Dermis microvascular lymphatic vessel endothelial cell (primary cell): ENCODE measurements at places on chromosomes 2 and 18.

- DNase-seq, result no peak
These were observed 1.3 kb downstream of the UGT1A6 start for GRCh38 chr2:233693963-233694362.

DNA sequence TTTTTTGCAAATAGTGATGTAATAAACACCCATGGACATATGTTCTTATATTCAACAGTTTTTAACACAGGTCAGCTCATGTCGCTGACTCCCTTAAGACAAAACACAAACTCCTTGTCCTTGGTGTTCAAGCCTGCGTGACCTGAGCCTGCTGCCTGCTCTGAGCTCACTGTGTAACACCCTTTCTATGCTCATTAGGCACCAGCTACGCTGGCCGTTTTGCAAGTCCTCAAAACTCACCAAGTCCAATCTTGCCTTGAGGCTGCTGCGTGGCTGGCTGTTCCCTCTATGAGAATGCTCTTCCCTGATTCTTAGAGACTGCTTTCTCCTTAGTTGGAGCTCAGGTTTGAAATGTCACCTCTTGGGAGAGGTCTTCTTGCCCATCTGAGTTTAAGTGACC lies 100.5 kb upstream of the GLI2 start:
- no peak for DNase-seq

DNA sequence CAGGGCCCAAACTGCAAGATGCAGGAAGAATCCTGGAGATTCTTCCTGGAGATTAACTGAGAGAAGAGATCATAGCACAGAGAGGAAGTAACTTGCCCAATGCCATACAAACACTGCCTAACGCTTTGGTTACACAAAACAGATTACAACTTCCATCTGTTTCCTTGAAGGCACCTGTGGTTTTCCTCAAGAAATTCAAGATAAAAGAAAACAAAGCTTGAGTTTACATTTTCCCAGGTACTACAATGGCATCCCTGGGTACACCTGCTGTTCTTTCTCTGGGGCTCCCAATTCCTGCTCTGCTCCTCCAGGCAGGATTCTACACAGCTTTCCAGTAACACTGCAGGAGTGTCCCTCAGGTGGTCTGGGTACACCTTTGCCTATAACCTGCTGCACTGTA lies 781.9 kb upstream of the ID2 start:
- no peak for DNase-seq

DNA sequence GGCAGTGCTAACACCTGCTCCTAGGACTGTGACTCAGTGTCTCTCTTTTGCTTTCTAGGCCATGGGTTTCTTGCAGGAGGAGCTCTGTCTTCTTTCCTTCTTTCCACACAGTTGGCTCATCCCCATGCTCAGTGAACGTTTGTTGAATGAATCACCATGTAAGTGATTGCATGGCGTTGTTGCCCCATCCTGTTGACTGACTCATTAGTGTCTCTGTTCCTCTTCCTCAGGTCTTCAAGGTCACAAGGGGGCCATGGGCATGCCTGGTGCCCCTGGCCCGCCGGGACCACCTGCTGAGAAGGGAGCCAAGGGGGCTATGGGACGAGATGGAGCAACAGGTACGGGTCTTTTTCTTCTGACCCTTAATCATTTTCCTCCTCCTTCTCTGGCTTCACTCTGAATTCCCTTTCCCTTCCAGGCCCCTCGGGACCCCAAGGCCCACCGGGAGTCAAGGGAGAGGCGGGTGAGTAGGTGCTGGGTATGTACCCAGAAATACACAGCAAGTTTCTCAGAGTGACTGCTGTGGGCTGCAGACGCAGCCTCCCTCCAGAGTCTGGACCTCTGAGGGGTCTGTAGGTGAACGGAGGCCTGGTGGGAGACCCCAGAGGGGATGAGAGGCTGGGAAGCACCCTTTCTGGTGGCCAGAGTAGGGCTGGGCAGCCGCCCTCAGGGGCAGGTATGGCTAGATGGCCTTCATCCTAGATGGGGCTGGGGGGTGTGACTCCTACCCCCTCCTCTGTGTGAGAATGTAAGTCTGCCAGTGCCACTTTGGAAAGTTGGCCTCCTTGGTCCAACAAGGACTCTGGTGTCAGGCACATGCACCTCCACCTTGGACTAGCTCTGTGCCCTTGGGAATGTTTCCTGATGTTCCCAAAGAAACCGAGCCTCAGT lies 32.4 kb downstream of the MARCO start:
- no peak for DNase-seq

- no peak for DNase-seq
These were observed 4.3 kb upstream of the GBX2 start for GRCh38 chr2:236172255-236173035.

DNA sequence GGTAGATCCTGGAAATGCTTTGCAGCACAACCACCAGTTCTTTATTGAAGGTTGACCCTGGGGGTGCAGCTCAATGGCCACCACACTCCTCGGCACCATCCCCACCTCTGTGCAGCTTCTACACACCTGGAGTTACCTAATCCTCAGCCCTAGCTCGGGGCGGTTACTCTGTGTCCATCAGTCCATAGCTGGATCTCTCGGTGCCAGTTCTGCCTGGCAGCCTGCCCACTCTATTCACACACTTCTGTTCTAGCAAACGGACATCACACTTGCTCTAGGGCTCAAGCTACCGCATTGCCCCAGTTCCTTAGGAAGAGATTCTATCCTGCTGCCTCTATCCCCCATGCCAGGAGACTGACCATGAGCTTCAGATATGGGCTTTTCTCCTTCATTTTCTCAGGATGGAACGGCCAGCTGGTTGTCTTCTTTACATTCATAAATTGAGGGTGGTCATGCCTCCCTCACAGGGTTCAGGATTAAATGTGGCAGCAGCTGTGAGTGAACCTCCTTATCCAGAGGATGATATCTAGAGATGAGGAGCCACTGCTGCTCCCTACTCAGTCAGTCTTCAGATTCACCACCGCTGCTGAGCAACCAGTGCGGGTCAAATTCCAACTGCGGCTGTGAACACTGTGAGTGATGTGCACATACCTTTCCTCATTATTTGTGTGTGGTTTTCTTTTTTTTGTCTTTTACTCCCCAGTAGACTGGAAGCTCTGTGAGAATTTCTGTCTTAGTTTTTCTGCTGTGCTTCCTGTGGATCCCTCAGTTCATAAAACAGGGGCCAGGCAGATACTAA lies 66.9 kb upstream of the TRIB2 start:
- no peak for DNase-seq

- no peak for DNase-seq
These were observed 64.8 kb upstream of the EML6 start for GRCh38 chr2:54658564-54659071.

DNA sequence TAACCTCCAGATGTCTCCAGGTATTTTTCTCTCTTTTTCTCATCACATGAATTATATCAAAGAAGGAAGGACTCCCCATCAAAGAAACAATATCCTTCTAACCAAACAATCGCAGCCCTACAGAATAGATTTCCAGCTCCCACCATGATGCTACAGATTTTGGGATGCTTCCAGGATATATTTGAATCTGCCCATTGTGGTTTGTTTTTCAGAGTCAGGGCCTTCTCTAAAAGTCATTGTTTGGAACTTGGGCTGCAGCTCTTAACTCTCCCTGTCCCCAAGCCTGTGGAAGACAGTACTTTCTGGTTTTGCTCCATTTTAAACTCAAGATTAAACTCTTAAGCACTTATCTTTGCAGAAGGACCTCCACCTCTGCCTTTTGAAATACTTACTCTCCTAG lies 223.2 kb downstream of the PMAIP1 start:
- DNase-seq, result no peak

DNA sequence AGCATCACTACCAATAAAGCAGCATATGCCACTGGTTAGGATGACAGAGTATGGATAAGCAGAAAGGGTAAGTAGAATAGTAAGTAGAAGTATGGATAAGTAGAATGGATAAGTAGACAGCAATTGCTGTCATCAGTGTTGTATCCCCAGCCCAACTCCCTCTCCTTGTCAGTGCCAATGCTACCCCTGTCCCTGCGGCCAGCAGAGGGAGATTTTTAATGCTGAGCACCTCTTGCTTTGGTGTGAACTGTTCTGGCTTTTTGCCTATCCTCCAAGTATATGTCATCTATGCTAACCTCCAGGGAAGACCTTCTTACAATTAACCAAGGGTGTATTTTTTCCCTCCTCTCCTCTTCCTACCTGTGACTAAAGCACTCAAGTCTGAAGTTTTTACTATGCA lies 136.7 kb upstream of the SPHKAP start:
- no peak for DNase-seq

DNA sequence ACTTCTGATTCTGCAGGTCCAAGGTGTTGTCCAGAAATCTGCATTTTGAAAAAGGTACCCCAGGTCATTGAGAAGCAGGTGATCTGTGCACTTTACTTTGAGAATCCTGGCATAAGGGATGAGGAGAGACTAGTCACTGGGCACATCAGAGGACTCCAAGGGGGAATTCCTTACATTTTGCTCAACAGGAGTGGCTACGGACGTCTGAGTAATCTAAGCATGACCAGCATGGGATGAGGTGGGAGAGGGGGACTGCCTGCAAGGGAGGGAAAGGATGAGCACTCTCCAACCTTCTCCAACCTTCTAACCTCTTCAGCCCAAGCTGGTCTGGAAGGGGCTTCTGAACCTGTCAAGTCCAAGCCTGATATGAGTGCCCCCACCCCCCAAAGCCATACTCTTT lies 55.5 kb downstream of the MARCHF4 start:
- no peak for DNase-seq

GRCh38 chr2:129347486-129348217 lies 631.8 kb upstream of the RAB6C start:
- no peak for DNase-seq

DNA sequence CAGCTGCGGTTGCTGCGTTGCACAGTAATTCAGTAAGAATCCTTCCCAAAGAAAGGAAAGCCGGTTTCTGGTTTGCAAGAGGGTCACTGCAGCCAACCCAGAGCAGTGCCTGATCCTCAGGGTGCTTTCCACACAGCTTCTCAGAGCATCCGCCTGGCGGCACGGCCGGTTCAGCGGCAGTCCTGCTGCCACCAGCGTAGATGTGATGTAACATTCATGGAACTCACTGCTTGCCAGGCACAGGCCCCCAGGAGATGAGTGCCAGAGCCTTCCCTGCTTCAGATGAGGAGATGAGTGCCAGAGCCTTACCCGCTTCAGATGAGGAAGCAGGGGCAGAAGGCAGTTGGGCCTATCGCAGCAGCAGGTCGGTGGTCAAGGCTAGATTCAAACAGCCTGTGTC lies 230.2 kb downstream of the GBX2 start:
- DNase-seq, result no peak

- no peak for DNase-seq
These were observed 4.5 kb downstream of the SCYGR3 start for GRCh38 chr2:227610123-227610522.

DNA sequence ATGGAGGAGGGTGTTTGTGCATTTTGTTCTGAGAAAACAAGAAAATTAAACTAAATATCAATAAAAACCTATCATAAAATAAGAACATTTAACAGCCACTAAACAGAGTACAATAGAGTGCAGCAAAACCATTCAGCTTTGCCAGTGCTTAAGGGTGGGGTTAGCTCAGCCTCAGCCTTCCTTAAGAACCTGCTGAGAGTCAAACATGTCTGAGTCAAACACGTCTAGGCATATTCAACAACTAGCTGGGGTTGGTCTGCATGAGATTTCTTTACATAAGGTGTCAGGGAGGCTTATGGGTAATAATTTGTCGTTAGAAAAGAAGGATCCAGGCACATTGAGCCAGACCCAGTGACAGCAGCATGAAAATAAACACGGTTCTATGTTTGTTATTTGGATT lies 298.2 kb downstream of the SP3 start:
- DNase-seq, result no peak

- no peak for DNase-seq
These were observed 21.7 kb downstream of the BIN1 start for GRCh38 chr2:127085317-127085681.

GRCh38 chr2:3533836-3534235 lies 14.5 kb upstream of the ADI1 start:
- DNase-seq, result no peak
